ENCODE measurements at places on chromosomes 4 and X.

GRCh38 chr4:123676890-123677229 is 280.3 kb downstream of the SPRY1 start:
- no peak for DNase-seq

- no peak for DNase-seq
Observed at GRCh38 chr4:2095236-2096072, 36.3 kb downstream of the NAT8L start.

- DNase-seq = no peak
Observed at GRCh38 chrX:138492371-138492770, 219.1 kb downstream of the FGF13 start.

- DNase-seq = no peak
Observed at GRCh38 chrX:2521927-2522386, 21.2 kb upstream of the DHRSX start.

DNA sequence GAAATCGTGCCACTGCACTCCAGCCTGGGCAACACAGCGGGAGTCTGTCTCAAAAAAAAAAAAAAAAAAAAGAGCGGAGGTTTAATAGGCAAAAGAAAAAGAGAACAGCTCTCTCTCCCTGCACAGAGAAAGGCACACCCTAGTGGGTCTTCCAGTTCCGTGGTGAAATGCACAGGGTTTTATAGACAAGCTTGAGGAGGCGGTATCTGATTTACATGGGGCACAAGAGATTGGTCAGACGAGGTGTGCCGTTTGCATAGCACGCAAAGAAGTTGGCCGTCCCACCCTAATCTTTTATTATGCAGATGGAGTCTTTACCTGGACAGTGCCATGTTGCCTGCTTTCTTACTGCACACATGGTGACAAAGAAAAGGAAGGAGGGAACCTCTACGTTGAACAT is 33.5 kb upstream of the REST start:
- DNase-seq = no peak

GRCh38 chrX:31353095-31353494 is 281.3 kb upstream of the FTHL17 start:
- DNase-seq = no peak

- no peak for DNase-seq
Observed at GRCh38 chrX:41556958-41557357, 109.8 kb downstream of the NYX start.

DNA sequence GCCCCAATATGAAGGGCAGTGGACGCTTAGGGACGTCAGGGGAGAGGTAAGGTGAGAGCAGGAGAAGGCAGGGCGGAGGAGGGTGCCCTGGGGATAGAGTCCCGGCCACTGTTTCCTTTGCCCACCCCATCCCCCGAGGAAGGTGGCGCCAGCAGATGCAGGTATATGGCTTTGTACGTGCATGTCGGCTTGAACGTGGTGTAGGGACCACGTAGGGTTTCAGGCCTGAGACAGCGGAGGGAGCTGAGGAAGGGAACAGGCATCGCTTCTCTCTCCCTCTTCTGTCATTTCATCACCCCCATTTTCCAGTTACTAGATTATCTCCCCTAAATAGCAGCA is 97.9 kb downstream of the PHKA2 start:
- DNase-seq = no peak

GRCh38 chr4:77248805-77249204 is 91.8 kb downstream of the CCNG2 start:
- DNase-seq = no peak

GRCh38 chr4:150593996-150594395 is 12.0 kb downstream of the MAB21L2 start:
- no peak for DNase-seq

DNA sequence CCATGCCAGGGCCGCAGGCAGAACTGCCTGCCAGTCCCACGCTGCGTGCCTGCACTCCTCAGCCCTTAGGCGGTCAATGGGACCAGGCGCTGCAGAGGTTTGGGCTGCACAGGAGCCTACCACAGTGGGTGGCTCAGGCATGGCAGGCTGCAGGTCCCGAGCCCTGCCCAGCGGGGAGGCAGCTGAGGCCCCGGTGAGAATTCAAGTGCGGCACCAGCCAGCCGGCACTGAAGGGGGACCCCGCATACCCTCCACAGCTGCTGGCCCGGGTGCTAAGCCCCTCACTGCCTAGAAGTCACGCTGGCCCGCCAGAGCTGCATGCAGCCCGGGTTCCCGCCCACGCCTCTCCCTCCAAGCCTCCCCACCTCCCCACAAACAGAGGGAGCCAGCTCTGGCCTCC is 302.5 kb upstream of the UGT8 start:
- DNase-seq = no peak

DNA sequence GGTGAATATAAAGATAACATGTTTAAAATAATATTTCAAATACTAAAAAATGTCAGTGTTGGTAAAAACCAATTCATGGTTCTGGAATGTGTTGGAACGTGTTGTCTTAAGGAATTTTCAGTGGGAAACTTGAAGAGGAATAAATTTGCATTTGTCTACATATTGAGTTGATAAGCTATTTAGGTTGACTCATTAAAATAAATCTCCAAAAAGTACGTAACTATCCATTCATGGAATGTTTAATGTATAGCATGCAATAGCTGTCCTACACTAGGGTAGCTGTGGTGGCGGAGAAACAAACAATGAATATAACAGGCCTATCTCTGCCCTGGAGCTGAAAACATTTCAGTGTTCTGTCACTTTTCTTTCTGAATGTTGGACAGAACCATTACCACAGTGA is 20.3 kb downstream of the SHISA3 start:
- no peak for DNase-seq

- no peak for DNase-seq
Observed at GRCh38 chrX:121216641-121217374, 169.4 kb downstream of the GLUD2 start.

GRCh38 chr4:8135666-8136065 is 22.9 kb downstream of the ABLIM2 start:
- DNase-seq = no peak

DNA sequence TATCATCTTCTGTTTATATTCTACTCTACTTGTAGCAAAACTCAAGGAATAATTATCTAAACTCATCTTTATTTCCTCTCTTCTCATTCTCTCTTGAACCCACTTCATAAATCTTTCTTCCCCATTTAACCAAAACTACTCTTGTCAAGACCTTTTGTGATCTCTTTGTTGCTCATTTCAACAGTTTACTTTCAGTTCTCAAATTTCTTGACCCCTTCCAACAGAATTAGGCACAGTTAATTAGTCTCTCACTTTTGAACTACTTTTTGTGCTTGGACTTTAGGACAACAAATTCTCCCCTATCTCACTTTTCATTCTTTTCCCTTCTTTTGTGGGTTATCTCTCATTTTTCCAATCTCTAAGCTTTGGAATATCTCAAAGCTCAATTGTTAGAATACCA is 27.4 kb upstream of the CAMK2D start:
- DNase-seq = no peak

Measured in skin of body (tissue), 3 donors.